ENCODE measurements at places on chromosomes 16 and 17.

- DNase-seq: no peak
These were observed 10.6 kb downstream of the RHBDL3 start for GRCh38 chr17:32276171-32276601.

GRCh38 chr17:69470702-69471101, 56.2 kb downstream of the MAP2K6 start:
- DNase-seq: no peak

DNA sequence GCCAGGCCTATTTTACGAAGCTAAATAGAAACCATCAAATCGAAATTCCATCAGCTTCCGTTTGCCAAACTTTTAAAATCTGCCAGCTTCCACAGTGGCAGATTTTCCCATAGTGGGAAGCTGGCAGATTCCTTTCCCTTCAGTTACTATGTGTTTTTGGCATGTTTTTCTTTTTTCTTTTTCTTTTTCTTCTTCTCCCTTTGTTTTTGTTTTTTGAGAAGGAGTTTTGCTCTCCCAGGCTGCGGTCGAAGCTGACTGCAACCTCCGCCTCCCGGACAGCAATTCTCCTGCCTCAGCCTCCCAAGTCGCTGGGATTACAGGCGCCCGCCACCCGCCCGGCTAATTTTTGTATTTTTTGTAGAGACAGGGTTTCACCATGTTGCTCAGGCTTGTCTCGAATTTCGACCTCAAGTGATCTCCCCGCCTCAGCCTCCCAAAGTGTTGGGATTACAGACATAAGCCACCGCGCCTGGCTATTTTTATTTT, 684 bp upstream of the CWC25 start:
- DNase-seq: no peak

- peak; percentile 56 for DNase-seq
These were observed 20.4 kb upstream of the CDYL2 start for GRCh38 chr16:80824623-80825364.

GRCh38 chr16:1614456-1615102, 2.4 kb downstream of the CRAMP1 start:
- DNase-seq: no peak

- no peak for DNase-seq
These were observed 15.7 kb downstream of the C16orf74 start for GRCh38 chr16:85735225-85735635.

- DNase-seq: no peak
These were observed 8.8 kb upstream of the ABCA8 start for GRCh38 chr17:68963958-68964357.

GRCh38 chr17:45116434-45117016, 15.8 kb downstream of the PLCD3 start:
- DNase-seq: no peak

- no peak for DNase-seq
These were observed 100.5 kb downstream of the MSI2 start for GRCh38 chr17:57356719-57357391.

DNA sequence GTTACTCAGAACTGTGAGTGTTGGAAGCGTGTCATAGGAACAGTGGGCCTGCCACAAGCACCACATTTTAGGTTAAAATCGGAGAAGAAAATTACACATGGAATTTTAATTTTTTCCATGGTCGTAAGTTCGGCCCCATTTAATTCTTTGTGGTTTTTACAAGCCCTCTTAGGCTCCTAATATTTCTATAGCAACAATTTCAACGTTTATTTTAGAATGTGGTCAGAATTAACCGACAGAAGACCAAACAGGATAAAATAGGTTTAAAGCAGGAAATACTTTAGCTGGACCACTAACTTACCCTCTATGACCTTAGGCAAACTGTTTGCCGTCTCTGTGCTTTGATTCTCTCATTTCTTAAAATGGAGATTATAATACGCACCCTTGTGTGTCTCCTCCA, 69.9 kb downstream of the FTO start:
- DNase-seq: no peak

DNA sequence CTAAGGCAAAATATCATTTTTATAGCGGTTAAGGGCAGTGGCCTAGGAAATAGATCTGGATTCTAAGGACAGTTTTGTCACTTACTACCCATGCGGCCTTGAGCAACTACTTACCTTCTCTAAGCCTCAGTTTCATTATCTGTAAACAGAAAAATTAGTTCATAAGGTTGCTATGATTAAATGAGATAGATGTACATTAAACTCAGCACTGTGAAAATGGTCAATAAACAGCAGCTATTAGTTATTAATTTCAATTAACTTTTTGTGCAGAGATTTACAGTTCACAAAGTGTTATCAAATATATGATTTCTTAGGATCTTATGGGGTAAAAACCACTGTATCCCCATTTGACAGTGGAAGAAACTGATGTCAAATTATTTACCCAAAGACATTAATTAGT, 135.5 kb upstream of the CORO6 start:
- DNase-seq: no peak

DNA sequence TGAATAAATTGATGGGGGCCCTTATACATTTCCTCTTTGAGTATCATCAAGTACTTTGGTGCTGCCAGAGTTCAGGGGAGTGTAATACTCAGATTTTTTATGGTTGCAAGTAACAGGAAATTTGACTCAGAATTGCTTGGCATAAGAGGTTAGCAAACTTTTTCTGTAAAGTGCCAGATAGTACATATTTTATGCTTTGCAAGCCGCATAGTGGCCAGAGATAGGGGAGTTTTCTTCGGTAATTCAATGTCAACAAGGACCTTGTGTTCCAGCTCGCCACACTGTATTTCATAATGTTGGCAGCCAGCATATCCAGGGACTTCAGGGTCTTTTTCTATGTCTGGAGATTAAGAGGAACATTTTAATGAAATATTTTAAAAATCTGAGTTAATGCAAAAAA, 51.0 kb upstream of the MARCHF10 start:
- DNase-seq: no peak

- no peak for DNase-seq
These were observed 85.9 kb downstream of the TBC1D16 start for GRCh38 chr17:79949656-79950209.

GRCh38 chr16:49150341-49150740, 131.3 kb downstream of the CBLN1 start:
- DNase-seq: no peak

DNA sequence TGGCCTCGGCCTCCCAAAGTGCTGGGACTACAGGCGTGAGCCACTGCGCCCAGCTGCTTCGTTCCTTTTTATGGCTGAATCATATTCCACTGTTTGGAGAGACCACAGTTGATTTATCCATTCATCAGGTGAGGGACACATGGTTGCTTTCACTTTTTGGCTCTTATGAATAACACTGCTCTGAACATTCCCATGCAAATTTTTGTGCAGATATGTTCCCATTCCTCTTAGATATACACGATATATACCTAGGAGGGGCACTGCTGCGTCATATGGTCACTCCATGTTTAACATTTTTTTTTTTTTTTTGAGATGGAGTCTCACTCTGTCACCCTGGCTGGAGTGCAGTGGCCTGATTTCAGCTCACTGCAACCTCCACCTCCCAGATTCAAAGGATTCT, 13.9 kb upstream of the GLIS2 start:
- no peak for DNase-seq

GRCh38 chr16:56732832-56733231, 2.9 kb downstream of the NUP93 start:
- no peak for DNase-seq

DNA sequence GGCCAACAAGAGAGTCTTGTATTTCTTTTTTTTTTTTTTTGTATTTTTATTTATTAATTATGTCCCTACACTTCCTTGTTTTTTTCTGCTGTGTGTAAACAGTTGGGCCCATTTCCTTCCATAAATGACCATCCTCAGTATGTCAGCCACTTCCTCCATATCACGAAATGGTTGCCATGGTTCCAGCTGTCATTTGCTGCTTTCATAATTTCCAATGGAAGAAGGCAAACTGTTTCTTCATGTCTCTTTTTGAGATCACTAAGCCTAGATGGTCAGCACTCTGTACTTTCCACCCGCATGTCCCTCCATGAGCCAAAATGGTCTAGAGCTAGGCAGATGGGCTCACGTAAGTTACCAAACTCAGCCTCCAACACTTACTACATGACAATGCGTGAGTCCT, 133.5 kb upstream of the FOXF1 start:
- DNase-seq: no peak

- no peak for DNase-seq
These were observed 311.6 kb upstream of the MON1B start for GRCh38 chr16:76879420-76879819.

DNA sequence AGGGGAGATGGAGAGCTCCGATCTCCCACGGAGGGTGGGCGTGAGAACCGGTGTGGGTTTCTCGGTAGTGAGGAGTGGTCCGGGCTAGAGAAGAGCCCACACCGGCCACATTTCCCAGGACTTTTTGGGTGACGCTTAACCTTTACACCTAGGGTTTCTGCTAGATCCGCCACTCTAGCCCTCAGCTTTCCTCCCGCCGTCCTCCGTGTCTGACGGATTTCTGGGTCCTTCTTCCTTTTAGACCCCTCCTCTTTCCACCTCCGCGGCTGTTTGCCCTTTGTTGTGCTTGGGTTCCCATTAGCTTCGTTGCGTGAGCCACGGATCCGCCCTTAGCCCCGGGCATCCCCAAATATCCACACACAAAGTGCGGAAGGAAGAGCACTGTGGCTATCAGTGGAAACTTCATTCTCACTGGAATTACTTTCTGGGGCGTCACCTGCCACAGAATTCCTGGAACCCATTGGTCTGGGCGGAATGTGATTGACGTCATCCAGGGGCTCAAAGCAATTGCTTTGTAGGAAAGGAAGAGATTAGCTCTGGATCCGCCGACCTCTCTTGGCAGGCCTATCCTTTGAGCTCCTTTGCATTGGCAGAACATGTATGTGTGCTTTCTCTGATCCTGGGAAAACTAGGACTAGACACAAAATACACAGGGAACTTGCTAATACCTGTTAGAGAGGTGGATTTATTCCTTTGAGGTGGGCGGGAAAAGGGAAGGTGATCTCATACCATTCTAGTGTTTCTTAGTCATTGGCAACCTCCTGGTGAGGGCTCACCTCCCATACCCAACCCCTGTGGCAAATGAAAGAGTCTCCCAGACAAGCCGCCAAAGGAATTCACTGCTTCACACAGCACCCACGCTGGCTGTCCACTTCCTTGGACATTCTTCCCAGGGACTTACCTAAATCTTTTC, 654 bp downstream of the TNFAIP1 start:
- peak; percentile 52 for DNase-seq

DNA sequence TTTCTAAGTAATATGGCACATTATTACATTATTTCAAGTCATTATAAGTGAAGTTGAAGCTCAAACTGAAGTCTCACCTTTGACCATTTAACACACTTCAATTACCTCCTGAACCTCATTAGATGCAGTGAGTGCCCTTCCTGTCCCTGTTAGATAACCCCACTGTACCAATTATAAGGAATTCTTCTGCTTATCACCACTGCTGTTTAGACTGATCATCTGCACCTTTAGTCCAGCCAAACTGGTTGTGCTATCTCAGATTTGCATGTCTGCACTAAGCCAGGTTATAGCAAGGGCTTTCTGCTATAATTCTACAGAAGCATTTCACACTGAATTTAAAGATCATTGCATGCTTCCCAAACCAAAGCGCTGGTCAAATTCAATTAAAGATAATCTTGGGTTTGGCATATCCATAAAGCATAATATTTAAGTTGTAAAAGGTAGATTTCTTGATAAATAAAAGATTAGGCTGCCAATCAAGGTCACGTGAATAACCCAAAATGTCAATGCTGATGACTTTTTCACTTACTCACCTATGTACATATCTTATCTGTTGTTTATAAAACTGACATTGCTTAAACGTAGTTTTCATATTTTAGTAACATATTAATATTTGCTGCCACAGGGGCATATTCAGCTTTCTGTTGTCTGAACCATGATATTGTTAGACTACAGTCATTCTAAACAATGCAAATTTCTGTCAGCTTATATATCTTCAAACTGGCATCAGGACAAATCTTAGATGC, 11.9 kb downstream of the ITFG1 start:
- no peak for DNase-seq

GRCh38 chr17:41734949-41735313, 488 bp upstream of the HAP1 start:
- no peak for DNase-seq

- no peak for DNase-seq
These were observed 1.2 kb downstream of the USP43 start for GRCh38 chr17:9646546-9646885.

DNA sequence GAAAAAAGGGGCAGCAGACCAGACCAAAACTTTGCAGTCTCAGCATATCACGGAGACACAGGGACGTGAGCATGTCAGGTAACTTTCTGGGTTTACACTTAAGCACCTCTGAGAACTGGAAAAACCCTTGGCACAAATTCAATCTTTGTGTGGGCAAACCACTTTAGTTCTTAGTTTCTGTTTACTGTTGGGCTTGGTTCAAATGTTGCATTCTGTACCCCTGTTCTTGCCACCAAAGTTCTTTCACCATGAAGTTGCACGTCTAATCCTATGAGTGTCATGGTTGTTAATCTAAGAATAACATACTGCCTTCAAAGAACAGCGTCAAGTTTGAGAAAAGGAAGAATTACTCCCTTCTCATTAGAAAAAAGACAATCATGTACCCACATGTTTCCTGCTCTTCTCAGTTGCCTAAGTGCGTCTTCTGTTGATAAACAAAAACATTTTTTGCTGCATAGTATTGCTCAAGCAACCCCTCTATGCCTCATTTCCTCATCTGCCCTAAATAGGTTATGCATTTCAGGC, 11.6 kb downstream of the KRT33A start:
- no peak for DNase-seq
